DMS153 (cell line): ENCODE measurements at places on chromosomes 3 and 15.
A peak's percentile ranks its signal among the peaks of the same experiment; 100 is the strongest.

DNA sequence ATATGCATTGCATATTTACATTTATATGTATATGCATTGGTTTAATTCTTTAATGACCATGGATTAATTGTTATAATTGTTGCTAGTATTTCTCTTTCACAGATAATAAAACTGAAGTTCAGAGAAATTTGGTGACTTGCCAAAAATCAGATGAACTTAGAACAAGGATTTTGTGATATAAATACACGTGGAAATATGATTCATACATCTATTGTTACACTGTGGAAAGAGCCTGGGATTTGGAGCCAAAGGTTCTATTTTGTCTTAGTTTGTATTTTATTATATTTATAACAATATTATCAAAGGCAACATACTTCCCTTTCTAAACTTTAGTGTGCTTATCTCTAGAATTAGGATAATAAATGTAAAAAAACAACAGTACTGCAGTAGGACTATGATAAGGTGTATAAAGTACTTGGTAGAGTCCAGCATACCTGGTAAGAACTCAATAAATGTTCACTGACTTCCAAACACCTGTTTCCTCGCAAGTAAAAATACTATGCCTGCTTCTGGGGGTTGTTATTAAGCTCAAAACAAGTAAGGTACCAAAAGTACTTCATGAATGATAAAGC, 342.9 kb downstream of the THSD4 start:
- DNase-seq = no peak

GRCh38 chr15:45521596-45522327, 793 bp downstream of the SLC30A4 start:
- no peak for DNase-seq

GRCh38 chr3:189297932-189298331, 126.2 kb downstream of the TPRG1 start:
- DNase-seq = no peak

GRCh38 chr3:69084326-69085167, at the start of gene ARL6IP5:
ARL6IP5 (plus strand) TSS chr3:69084937; CDS start chr3:69085048, 111 bp downstream.
- peak; percentile 58 for DNase-seq

- peak; percentile 43 for DNase-seq
Measured at GRCh38 chr3:62876064-62876463, 848 bp upstream of the CADPS start.

GRCh38 chr15:61660579-61660978, 399.7 kb downstream of the VPS13C start:
- no peak for DNase-seq

GRCh38 chr15:43958861-43959330, 132.1 kb downstream of the WDR76 start:
- no peak for DNase-seq

- DNase-seq = no peak
Measured at GRCh38 chr3:69231929-69232440, 109.6 kb upstream of the LMOD3 start.

- DNase-seq = no peak
Measured at GRCh38 chr3:52752045-52752660, 18.6 kb downstream of the NEK4 start.

GRCh38 chr3:133529809-133530208, 43.7 kb upstream of the CDV3 start:
- DNase-seq = no peak

- DNase-seq = no peak
Measured at GRCh38 chr15:33490703-33491102, 179.9 kb downstream of the RYR3 start.

- DNase-seq = no peak
Measured at GRCh38 chr3:50126287-50127211, 28.6 kb upstream of the SEMA3F start.

- no peak for DNase-seq
Measured at GRCh38 chr3:36740787-36741186, 23.6 kb downstream of the DCLK3 start.

- DNase-seq = no peak
Measured at GRCh38 chr3:188233320-188233719, 79.4 kb downstream of the LPP start.
